ENCODE measurements at places on chromosomes 4 and X.
A peak's percentile ranks its signal among the peaks of the same experiment; 100 is the strongest.

GRCh38 chr4:99408346-99408745, 26.8 kb downstream of the ADH7 start:
- DNase-seq = no peak

DNA sequence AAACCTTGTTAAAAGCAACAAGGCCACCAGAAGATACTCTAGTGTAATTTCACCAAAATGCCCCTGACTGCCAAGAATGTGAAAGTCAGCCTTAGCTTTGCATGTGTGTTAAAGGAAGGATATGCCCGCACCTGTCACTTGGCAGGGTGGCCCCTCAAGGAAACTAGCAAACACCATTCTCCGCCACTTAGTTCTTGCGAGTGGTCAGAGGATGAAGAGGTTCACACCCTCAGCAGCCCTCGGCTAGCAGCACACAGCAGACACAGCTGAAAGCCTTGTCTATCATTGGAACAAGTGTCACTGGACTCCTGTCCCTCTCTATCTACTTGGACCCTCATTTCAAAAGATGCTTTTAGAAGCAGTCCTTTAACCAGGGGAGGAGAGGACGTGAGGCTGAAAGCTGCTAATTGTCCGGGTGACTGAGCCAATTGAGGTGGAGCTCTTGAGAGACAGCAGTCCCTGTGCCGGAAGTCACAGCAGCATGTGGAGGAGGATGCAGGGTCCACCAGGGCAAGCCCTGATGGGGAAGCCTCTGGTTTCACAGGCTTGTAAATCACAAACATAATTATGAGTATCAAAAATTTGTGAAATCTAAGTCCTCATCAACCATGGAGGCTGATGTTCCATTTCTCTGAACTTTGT, 18.0 kb downstream of the HHIP start:
- no peak for DNase-seq

DNA sequence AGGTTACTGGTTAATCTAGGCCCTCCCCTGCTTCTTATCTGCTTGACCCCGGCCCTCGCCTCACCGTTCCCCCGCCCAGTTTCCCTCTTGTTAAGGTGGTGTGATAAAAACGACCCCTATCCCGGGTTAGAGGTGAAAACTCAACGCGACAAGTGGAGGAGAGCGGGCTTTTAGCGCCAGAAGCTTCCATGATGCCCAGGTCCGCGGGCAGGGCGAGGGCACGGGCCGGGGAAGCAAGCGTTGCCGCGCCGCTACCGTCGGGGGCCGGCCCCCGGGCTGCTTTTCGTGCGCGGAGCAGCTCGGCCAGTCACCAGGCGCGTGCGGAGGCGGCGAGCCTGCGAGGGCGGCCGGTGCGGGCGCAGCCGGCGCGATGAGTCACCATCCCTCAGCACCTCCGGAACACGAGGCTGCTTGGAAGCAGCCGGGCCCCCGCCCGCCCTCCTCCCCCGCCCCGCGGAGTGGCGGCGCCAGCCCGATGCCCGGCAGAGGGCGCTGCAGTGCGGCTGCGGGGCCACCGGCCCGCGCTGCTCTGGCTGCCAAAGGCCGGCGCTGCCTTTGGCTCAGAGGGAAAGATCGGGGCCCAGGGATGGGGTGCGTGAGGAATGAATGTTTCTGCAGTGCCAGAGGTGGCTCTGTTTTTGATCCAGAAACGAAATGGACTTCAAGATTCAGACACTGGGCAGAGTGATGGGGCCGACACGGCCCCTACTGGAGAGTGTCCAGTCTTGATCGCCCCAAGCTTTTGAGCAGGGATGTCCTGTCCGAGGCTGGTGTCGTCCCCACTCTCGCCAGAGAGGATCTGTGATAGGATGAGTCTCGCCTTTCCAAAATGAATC, 107.8 kb downstream of the NHSL2 start:
- DNase-seq = peak; percentile 72

- DNase-seq = peak; percentile 78
Measured at GRCh38 chrX:107565931-107566603, 62.2 kb upstream of the PRPS1 start.

DNA sequence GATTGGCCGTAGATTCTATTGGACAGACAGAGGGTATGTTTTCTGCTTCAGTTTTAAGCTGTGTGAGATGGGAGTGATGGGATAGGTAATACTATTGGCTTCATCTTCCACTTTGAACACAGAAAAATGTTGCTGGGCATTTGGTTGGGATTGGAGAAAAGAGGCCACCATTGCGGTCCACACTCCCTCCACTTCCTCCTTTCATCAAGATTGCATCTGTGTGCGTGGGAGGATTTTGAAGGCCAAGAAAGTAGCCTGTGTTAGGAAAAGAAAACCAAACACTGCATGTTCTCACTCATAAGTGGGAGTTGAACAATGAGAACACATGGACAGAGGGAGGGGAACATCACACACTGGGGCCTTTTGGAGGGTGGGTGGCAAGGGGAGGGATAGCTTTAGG, 56.4 kb downstream of the EGF start:
- DNase-seq = no peak

DNA sequence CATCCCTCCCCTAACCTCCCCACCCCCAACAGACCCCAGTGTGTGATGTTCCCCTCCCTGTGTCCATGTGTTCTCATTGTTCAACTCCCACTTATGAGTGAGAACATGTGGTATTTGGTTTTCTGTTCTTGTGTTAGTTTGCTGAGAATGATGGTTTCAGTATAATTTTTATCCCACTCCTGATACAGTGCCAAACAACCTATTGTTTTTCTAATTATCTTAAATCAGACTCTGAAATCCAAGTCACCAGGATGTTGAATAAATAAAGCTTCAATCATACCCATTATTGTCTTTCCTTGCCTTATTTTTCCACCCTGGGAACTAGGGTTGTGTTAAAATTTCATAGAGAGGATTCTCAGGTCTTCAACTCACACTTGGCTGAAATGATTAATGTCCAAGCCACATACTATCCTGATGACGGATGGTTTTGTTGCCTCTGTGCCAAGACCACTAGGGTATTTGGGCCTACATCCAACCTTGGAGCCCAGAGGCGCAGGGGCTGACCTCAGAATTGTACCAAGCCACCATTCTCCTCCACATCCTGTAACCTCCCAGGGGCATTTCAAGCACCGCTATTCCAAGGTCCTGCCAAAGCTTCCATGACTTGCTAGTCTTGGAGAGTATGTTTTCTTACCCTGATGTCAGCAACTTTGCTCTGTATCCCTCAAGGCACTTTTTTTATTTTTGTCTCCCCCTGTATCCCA, 332.4 kb downstream of the ARHGAP24 start:
- peak; percentile 91 for DNase-seq

DNA sequence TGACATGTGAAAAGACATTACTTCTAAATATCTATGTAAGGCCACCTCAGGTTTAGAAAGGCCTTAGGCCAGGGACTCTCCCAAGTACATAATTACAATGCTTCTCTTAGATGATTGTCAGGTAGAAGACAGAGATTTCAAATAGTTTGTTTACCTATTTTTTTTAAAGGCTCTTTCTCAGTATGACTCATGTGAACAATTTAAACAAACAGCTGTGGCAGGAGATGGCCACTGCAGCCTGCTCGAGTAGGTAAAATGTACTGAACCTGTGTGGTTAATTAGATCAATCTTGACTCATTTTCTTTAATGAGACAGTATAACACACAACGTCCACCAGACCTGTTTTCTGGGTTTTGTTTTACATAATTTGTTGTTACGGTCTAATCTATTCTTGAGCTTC, 50.2 kb downstream of the LEF1 start:
- peak; percentile 75 for DNase-seq

GRCh38 chr4:99608417-99608816, 33.8 kb downstream of the MTTP start:
- DNase-seq = no peak

DNA sequence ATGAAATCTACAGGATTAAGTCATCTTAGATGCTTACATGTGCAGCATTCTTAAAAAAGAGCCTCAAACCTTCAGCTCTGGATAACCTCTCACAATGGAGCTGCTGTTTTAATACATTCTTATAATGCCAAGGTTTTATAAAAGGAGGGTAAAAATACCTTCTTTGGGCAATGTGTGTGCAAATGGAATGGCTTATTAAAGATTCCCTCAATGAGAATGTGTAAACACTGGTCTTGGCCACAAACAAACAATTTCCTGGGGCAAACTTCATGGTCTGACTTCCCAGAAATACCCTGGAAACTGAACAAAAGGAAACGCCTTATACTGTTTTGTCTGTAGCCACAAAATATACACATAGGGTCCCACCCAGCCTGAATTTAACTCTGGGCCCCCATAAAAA, 148.6 kb upstream of the INTU start:
- DNase-seq = no peak

- no peak for DNase-seq
Measured at GRCh38 chr4:158580064-158580463, 58.4 kb downstream of the RXFP1 start.

DNA sequence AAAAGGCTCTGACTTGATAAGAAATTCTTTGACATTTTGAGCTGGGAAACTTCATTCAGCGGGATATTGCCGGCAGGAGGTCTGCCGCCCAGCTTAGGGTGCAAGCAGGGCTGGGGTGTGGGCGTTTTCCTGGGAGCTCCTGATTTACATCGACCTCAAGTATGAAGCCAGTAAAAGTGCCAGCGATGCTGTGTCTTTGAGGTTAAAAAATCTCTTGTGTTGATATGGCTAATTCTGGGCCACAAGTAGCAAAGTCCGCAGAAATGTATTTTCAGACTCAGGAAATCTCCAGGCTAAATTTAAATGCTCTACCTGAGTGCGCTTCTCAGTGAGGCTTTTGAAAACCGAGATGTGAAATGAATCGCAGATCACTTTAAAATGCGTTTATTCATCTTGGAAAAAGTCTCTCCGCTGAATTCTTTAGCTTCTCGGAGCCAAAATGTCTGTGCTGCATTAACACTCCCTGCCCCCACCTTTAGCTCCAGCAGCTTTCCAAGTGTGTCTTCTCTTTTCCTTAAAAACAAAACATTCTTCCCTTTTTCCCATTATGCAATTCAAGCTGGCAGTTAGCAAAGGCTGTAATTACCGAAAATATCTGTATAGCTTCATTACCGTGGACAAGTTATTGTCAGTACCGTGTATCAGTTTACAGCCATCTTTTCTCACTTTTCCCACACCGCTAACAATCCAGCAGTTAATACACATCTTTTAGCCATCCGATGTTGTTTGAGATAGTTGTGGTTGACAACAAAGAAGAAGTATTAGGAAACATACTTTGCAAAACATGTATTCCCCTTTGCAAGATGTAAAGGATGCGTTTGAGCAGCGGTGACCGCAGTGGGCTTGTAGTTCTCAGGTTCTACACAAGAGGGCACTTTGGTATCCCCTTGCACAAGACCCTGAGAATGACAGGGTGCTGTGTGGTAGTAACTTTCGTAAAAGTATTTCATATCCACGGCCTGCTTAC, 136.0 kb upstream of the STX18 start:
- peak; percentile 17 for DNase-seq

- DNase-seq = no peak
Measured at GRCh38 chrX:109373468-109373867, 108.4 kb downstream of the GUCY2F start.

DNA sequence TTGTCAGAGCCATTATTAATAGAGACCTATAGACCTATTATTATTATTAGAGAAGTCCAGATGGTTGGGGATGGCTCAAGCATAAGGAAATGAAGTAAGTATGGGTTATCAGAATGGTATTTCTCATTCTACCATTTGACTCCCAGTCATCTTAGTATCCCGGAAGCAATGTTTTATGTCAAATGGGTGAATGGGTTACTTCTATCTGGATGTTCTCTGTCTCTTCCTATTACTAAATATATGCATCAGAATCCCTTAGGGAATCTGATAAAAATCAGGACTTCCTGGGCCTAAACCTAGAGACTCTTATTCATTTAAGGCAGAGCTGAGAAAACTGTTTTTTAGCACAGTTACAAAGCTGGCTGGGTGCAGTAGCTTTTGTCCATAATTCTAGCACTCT, 149.9 kb downstream of the SLC10A7 start:
- no peak for DNase-seq

DNA sequence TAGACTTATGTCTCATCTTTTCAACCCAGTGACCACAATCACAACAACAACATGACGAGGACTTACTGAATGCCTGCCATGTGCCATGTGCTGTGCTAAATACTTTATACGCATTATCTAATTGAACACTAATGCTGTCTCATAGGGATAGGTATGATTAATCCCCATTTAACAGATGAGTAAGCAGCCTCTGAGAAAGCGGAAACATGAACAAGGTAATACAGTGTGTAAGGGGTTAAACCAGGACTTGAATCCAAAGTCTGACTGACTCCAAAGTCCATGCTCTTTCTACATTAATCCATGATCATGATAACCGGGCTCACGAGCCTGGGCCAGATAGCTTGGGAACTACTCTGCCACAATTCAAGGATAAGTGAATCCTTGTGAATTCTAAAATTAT, 105.3 kb upstream of the MBNL3 start:
- DNase-seq = peak; percentile 57
